Bronchial epithelial cell (primary cell): ENCODE measurements at places on chromosomes 5 and 9. TPM values are rescaled to one million over a fixed set of nuclear protein-coding genes. Genes with fewer than 3 reads are reported as not detected.

Gene PRR16
- 0.53 TPM in 1 of 2 replicates, not detected in the other for total RNA-seq

Gene PDGFRB
- total RNA-seq = 0.26 and 1.6 TPM in 2 replicates

Gene DAB2
- 0.51 and 0.79 TPM in 2 replicates for total RNA-seq

Gene DPYSL3
- 1.6 and 3.7 TPM in 2 replicates for total RNA-seq

Gene CCNI2
- 0.26 TPM in 1 of 2 replicates, not detected in the other for total RNA-seq

Gene SQSTM1
- total RNA-seq = 686 and 733 TPM in 2 replicates

Gene FSD1L
- total RNA-seq = 2.4 and 4.2 TPM in 2 replicates

Gene ANKRD18B
- total RNA-seq = 5.8 and 6.0 TPM in 2 replicates

Gene C5orf46
- not detected in 2 replicates for total RNA-seq

Gene CRHBP
- not detected in 2 replicates for total RNA-seq
